ENCODE measurements at places on chromosomes 1 and 21.

DNA sequence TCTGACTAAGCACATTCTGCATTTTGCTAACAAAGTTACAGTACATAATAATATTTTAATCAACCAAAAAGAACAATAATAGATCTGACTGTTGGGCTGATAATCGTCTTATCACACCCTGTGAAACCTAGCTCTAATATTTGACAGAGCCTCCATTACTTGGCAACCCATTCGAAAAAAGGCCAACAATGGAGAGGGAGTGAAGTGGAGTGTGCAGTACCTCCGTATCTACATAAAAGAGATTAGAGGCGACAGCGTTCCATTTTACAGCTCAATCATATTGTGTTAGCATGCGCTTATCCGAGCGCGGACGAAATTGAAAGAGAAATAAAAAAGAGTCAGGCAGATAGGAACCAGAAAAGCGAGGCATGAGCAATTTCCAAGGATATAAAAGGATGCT, 137.3 kb upstream of the USH2A start:
- DNase-seq, result no peak

GRCh38 chr1:165562571-165562970, 18.8 kb downstream of the LRRC52 start:
- DNase-seq, result no peak

- DNase-seq, result no peak
These were observed 17.3 kb downstream of the TENT5C start for GRCh38 chr1:117623141-117623540.

- no peak for DNase-seq
These were observed 8.3 kb downstream of the RASAL2 start for GRCh38 chr1:178102218-178102617.

GRCh38 chr1:19081218-19081893, 124.9 kb upstream of the IFFO2 start:
- DNase-seq, result no peak

DNA sequence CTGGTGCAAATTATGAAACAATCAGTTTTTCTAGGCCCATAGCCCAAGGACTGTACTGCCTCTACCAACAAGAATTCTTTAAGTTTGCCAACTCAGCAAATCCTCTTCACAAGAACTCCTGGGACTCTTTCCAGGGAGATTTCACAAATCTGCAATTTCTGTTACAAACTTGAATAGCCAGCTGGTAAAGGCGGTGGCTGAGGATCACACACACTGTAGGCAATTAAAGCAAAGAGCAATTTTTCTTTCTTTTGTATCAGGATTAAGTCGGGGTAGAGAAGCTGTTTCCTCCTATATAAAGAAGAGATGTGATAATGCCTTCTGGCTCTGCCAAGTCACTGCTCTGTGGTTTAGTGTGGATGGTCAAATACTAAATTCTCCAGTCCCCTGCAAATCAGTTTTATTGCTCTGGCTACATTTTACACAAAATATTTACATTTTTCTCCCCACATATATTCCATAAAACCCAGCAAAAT, 1.7 kb downstream of the ALDH9A1 start:
- DNase-seq, result no peak

DNA sequence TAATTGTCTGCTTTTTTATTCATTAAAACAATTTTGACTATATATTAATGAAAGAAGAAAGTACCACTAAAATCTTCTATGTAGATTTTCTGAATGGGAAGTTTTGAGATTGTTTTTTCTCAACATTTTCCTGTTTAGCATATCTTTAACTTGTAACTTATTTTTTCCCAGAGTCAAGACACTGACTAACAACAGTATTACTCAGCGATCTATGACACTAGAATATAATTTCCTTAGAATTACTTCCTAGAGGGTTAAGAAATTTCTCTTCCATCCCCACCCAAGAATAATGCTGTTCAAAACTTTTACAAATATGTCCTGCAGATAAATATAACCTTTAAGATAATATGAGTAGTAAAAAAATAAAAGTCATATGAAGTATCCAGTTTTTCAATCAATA, 218.2 kb upstream of the NR5A2 start:
- no peak for DNase-seq

- no peak for DNase-seq
These were observed 44.9 kb downstream of the TRAF5 start for GRCh38 chr1:211371406-211372105.

GRCh38 chr21:38622827-38623209, 124.5 kb upstream of the ERG start:
- DNase-seq, result no peak

GRCh38 chr1:246182149-246182851, 324.8 kb downstream of the SMYD3 start:
- DNase-seq, result no peak

- no peak for DNase-seq
These were observed 148.5 kb downstream of the DHRS3 start for GRCh38 chr1:12469493-12469892.

DNA sequence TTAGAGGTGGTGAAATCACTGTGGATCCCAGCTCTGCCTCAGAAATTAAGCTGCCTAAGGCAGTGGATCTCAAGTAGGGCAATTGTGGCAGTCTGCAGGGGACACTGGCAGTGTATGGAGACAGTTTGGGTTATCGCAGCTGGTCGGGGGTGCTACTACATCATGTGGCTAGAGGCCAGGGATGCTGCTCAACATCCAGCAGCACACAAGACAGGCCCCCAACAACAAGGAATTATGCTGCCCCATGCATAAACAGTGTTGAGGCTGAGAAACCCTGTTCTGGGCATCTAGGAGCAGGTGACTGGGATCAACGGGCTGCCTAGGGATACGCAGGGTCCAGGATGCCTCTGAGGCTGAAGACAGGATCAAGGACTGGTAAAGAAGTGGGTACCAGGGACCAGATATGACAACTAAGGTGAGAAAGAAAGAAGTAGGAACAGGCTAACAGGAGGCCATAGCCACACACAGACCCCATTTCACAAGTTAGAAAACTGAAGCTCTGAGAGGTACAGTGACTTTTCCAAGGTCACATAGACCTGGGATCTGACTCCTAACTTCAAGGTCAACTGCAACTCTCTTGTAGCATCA, 8.7 kb downstream of the BATF3 start:
- DNase-seq, result no peak

GRCh38 chr1:108877348-108878159, 769 bp downstream of the GPSM2 start:
- DNase-seq, result no peak

DNA sequence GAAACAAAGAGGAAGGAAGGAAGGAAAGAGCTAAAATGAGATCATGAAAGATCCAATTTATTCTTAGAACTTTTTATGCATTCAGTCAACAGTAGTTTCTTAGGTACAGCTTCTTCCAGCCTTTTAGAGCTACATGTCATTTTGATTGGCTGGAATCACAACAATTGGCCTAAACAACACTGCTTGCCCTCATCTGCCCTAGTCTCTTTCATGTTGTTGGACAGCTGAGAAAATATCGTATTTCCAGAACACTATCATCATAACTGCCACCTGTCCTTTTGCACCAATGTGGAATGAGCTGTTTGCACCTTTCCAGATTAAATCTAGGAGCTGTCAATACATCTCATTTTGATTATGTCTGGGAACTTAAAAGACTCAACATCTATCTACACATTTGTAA, 161.7 kb downstream of the TGFBR3 start:
- no peak for DNase-seq

DNA sequence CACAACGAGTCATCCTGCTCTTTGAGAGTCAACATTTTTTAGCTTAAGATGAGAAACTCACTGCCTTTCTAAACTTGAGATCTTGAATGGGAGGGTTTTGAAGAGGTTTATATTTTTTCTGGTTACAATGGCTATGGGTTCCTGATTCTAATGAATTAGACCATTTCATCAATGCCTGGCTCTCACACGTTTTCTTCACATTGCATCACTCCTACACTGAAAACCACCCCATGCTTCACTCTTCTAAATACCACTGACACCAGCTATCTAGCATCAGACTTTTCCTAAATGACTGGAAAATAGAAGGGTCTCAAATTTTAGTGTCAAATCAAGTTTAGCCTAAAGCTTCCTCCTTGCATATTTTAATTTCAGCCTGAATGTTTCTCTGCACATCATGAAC, 606.1 kb upstream of the USP24 start:
- DNase-seq, result no peak

- DNase-seq, result no peak
These were observed 237.6 kb downstream of the MRPL39 start for GRCh38 chr21:25369524-25370300.

DNA sequence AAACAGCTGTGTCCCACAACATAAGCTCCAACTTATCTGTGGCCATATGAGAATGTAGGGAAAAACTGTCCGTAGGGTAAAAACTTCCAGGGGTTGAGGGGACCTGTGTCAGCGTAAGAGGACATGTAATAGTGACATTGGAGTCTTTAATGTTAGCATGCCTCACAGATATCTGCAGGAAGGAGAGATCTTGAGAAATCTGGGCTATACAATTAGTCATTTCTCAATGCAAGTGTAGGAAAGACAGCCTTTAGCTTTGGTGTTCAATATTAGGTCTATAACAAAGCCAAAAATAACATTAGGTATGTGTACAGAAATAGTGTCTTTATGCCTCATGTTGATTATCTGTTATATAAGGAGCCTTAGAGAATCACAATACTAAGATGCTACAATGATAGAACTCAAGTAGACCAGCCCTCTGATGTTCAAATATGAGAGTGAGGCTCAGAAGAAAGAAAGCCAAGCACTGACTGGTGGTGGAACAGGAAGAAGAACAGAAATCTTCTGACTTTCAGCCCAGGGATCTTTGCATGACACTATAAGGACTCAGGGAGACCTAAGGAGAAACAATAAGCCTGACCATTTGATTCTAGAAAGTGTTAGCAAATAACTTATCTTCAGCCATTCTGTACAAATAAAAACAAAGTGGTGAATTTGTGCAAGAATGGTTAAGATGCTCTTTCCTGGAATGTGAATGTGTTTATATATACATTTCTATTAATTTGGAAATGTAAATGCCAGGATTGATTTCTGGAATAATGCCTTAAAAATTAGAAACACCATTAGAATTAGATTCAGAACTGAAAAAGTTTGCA, 152.6 kb downstream of the ZC3H11B start:
- no peak for DNase-seq

- DNase-seq, result no peak
These were observed 18.3 kb downstream of the SPATA21 start for GRCh38 chr1:16418823-16419425.

DNA sequence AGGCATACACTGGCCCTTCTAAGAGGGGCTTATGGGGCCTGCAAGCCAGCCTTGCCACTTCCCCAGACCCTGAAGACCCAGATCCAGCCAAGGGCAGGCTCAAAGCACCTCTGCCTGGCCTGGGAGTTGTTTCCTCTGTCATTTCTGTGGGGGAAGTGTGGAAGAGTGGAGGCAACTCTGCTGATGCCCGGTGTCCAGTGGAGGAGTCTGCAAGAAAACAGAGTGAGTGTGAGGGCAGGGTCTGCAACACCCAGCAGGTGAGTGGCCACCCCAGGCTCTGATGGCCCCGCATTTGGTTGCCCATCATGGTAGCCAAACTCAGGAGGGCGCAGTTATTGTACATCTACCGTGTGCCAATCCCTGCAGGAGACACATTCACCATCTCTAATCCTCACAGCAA, 8.4 kb downstream of the CLEC20A start:
- no peak for DNase-seq

DNA sequence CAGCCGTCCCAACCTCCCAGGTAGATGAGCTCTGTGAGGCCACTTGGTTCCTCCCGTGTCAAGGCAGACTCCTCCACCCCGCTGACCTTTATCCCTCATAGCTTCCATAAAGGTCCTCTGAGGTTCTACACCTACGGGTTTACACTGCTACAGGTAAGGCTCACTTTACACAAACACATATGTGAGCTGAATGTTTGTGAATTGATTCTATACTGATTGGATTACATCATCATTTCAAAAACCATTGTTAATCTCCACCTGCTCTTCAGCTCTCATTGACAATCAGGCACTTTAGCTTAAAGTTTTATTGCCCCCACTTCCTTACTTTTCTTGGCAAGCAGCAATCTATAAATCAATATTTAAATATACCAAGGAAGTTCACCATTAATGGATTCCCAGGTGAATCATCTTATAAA, 12.8 kb upstream of the RGS16 start:
- no peak for DNase-seq

GRCh38 chr1:3113047-3113740, 44.2 kb downstream of the PRDM16 start:
- DNase-seq, result no peak

DNA sequence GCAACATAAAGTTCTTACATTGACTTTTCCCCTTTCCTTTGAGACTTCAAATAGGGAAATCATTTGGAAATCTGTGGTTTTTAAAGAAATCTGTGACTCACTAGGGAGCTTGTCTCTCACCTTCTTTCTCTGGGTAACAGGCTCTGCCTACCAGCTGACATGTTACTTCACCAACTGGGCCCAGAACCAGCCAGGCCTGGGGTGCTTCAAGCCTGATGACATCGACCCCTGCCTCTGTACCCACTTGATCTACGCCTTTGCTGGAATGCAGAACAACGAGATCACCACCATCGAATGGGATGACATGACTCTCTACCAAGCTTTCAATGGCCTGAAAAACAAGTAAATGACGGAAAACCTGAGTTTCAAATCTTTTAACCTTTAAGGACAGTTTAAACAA, 9.2 kb upstream of the CHIA start:
- DNase-seq, result no peak

DNA sequence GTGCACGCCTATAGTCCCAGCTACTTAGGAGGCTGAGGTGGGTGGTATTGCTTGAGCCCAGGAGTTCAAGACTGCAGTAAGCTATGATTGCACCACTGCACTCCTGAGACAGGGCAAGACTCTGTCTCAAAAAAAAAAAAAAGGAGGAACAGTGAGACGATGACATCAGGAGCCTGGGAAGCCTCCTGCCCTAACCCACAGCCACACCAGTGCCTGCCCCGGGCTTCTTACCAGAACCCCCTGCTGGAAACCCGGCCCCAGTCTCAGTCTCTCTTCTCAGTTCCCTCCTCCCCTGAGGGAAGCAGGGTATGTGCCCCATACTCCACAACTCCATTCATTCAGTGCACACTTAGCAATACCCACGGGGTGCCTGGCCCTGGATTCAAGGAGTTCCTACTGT, 9.1 kb downstream of the COL8A2 start:
- no peak for DNase-seq

- no peak for DNase-seq
These were observed 25.0 kb downstream of the GORAB start for GRCh38 chr1:170556917-170557316.

GRCh38 chr1:29280409-29281131, 44.2 kb downstream of the PTPRU start:
- DNase-seq, result no peak

DNA sequence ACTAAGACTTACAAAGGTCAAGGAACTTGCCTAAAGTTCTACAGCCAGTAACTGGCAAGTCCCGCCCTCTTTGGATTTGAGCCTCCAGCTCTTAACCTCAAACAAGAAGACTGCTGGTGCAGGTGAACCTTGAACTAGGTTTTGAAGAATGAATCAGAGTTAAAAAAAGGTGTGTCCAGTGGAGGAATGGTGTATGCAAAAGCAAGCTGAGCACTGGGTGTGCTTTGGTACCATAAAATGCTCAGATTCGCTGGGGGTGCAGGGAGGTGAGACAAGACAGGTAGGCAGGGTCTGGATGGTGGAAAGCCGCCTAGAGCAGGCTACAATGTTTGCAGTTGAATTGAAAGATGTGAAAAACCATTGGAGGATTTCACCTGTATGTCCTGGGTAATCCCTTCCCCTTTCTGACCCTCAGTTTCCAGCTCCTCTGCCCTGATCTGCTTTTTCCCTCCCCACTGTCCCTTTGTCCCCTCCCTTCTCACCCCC, 39.8 kb downstream of the FOXD2 start:
- DNase-seq, result no peak

- no peak for DNase-seq
These were observed 52.6 kb downstream of the RPS6KC1 start for GRCh38 chr1:213103377-213104306.

- no peak for DNase-seq
These were observed 4.7 kb downstream of the DNM3 start for GRCh38 chr1:171845998-171846397.

Measured in activated CD4-positive, alpha-beta T cell treated with anti-CD3 and anti-CD28 coated beads for 24 hours (primary cell).